Stimulated activated naive CD8-positive, alpha-beta T cell treated with anti-CD3 and anti-CD28 coated beads, Interleukin-15, Interleukin-2, amounts not matched to agents 100 U/mL and 50 U/mL, for 24 hours (primary cell): ENCODE measurements at places on chromosomes 1 and 21.

GRCh38 chr1:217268058-217268457 is 362.8 kb downstream of the GPATCH2 start:
- no peak for DNase-seq

DNA sequence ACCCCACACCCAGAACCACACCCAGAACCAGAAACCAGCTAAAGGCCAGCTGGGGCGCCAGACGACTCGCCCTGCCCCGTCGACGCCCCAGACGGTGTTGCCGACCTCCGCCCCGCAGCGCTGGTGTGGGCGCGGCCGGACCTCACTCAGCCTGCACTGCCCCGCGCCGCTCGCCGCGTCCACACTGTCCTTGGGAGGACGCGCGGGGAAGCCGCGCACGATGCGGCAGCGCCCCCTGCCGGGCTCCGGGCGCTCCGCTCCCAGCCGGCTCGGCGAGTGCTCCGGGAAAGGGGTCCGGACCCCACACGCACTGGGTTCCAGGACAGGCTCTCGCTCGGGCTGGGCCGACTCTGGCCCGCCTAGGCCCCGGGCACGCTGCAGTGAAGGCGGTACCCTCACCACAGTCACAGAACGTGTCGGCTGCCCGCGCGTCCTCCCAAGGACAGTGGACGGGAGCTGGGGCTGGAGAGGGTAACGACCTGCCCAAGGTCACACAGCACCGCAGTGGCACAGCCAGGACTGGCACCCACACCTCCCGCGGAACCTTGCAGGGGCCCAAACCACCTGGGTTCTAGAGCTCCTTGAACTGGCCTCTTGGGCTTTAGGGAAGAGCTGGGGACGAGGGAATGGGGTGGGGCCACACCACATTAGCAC is 90.2 kb downstream of the DMRTA2 start:
- peak; percentile 66 for DNase-seq

DNA sequence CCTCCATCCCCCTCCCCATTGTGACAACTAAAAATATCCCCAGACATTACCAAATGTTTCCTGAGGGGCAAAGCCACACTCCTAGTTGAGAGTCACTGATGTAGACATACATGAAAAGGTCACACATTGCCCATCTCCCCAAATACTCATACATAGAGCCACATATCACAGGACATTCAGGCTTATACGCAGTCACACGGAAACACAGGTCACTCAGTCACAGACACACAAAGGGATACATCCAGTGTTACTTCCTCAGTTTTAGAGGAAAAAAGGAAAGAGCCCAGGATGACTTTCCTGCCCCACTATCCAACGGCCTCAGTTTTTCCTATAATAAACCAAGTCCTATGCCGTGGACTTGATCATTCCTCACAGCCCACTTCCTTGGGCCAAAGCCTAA is 1.9 kb downstream of the SLC39A1 start:
- DNase-seq = no peak

- DNase-seq = no peak
Measured at GRCh38 chr1:47545912-47546483, 108.2 kb downstream of the FOXD2 start.

- DNase-seq = no peak
Measured at GRCh38 chr1:117780687-117781475, 148.5 kb downstream of the GDAP2 start.

DNA sequence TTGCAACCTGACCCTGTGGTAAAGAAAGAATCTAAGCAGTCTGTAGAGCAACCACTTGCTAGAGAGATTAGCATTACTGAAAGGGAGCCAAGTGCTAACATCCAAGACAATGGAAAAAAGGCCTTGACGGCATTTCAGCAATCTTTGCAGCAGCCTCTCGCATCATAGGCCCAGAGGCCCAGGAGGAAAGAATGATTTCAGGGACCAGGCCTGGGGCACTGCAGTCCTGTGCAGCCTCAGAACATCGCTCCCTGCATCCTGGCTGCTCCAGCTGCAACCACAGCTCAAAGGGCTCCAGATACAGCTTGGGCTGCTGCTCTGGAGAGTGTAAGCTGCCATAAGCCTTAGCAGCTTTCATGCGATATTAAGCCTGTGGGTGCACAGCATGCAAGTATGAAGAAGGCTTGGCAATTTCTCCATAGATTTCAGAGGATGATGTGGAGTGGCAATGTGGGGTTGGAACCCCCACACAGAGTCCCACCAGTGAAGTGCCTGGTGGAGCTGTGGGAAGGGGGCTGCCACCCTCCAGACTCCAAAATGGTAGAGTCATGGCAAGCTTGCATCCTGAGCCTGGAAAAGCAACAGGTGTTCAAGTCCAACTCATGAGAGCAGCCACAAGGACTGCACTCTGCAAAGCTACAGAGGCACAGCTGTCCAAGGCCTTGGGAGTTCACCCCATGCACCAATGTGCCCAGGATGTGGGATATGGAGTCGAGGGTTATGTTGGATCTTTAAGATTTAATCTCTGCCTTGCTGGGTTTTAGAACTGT is 110.6 kb upstream of the HMGB4 start:
- no peak for DNase-seq

DNA sequence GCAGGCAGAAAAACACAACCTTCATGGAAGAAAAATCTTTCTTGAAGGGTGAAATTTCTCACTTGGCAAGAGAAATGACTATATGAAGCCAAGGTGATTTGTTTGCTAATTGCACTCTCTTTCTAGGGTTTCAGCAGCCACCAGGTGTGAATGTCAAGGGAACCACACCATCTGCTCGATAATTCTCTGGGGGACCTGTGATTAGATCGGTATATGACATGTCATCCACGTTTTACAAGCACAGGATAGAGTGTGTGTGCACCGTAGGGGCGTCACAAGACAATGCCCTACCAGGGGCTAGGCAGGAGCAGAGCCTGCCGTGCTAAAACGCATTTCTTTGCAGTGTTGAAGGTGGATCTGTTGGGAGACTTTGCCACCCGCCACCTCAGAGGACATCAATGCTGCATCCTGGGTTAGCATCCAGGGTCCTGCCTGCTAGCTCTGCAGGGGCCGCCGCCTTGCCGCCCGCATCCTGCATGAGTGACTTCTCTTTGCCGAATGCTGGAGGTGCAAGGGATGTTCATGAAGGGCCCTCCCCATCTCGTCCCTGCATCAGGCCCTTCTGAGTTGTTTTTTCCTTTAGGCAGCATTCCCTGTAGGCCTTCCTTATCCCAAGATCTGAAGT is 37.8 kb upstream of the CCSAP start:
- no peak for DNase-seq

- DNase-seq = no peak
Measured at GRCh38 chr1:183234660-183235476, 48.8 kb downstream of the LAMC2 start.

DNA sequence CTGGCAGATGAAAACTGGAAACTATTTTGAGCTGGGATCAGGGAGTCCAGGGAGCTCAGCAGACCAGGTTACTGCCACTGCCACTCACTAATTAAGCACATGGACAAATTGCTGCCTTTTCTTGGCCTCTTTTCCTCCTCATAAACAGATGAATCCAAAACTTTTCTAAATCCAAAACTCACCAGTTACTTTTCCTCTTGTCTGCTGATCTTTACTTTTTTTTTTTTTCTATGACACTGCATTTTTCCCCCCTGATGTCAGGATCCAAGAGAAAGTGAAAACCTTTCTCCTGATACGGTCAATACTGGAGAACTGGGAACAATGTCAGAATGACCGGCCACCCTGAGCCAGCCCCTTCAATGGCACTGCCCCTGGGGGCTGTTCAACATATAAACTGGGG is 405.8 kb downstream of the DUSP10 start:
- no peak for DNase-seq

- no peak for DNase-seq
Measured at GRCh38 chr1:21891621-21892479, 45.3 kb downstream of the HSPG2 start.

DNA sequence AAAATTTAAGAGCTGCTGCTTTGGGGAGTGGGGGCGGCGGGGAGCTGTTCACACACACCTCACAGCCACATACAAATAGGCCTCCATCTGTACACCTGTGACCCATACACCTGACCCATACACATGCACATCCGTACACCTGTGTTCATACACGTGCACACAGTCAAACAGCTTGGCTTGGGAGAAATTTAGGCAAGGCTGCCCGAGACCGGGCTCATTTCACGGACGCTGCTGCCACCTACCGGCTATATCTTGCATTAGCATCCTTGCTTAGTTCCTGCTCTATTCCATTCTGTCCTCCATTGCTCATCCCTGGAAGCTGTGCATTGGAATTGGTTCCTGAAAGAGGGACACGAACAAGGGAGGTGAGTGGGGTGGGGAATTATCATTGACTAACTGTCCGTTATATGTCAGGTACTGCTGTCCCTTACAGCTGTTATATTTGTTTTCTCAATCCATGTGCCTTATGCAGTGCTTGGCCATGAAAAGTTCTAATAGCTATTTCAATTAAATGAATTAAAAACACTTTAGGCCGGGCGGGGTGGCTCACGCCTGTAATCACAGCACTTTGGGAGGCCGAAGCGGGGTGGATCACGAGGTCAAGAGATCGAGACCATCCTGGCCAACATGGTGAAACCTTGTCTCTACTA is 37.1 kb upstream of the EPB41 start:
- peak; percentile 80 for DNase-seq

DNA sequence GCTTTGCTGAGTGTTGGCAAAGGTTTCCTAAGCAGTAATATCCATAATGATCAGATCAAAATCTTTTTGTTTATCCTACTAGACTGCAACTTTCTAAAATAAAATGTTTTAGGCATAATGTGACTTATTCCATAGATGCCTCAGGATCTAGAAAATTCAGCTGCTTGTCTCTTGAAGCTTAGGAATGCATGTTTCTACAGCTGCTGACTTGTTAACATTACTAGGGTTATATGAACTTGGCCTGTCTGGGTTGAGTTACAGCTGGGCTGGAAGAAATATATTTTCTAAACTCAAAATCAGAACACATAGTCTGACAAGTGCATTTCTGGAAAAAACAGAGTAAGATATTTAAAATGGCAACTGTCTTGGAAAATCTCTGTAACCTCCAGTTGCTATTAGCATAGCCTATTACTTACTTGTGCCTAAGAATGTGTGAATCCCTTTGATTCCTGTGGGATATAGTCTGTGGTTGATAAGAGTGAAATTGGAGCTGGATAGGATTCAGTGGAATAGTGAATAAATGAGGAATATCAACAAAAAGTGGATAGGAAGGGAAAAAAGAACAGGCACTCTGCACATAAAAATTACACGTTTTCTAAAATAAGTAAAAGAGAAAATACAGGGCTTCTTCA is 61.2 kb downstream of the RGS4 start:
- no peak for DNase-seq

GRCh38 chr1:100423832-100424337 is 71.6 kb downstream of the CDC14A start:
- DNase-seq = no peak

GRCh38 chr1:153945131-153945794 is 1.3 kb downstream of the DENND4B start:
- DNase-seq = peak; percentile 84

- DNase-seq = no peak
Measured at GRCh38 chr21:39096754-39097153, 86.5 kb downstream of the PSMG1 start.

- no peak for DNase-seq
Measured at GRCh38 chr1:150995896-150996295, 10.8 kb downstream of the MINDY1 start.

- no peak for DNase-seq
Measured at GRCh38 chr1:203054642-203055041, 28.4 kb downstream of the PPFIA4 start.

- DNase-seq = no peak
Measured at GRCh38 chr1:110824192-110824591, 48.8 kb upstream of the CD53 start.

- DNase-seq = no peak
Measured at GRCh38 chr21:44869781-44870747, 3.4 kb downstream of the PTTG1IP start.

DNA sequence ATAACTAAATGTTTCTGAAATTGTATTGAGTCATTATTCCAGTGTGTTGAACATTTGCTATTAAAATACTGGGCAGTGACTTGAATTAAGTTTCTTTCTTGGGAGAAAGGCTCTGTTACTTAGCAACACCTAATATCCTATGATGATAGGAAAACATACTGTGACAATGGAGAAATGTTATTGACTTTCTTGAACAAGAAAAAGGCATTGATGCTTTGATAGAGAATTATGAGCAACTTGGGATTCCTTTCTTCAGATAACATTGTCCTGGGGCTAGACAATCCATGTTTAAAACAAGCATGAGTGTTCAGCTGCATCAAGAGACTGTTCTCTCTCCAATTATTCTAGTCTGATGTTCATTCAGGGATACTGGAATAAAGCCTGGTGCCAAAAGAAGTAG is 215.9 kb upstream of the L1TD1 start:
- DNase-seq = no peak

GRCh38 chr1:95127380-95127779 is 10.2 kb downstream of the TLCD4 start:
- no peak for DNase-seq

GRCh38 chr1:208131621-208132286 is 112.4 kb downstream of the PLXNA2 start:
- no peak for DNase-seq

DNA sequence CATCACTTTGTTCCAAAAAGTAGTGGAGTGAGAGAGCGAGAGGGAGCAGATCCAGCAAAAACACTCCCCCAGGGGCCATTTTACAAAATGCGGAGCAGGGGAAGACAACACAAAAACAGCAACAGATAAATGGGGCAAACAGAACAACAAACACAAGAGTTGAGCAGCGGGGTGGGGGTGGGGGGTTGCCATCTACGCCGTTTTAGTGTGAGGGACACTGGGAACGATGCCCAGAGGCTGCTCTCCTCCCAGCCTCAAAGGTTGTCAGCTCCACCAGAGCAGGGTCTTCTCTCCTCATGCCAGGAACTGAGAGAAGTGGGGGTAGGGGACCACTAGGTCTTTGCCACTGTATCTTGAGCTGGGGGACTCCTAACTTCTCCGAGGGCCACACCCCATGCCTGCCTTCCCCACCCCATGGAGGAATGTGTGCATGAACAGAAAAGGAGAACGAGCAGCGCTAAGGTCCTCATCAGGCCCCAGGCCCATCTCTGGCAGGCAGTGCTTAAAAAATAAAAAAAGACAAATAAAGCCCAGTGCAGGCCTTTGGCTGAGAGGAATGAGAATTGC is 1.3 kb upstream of the PBXIP1 start:
- DNase-seq = no peak

DNA sequence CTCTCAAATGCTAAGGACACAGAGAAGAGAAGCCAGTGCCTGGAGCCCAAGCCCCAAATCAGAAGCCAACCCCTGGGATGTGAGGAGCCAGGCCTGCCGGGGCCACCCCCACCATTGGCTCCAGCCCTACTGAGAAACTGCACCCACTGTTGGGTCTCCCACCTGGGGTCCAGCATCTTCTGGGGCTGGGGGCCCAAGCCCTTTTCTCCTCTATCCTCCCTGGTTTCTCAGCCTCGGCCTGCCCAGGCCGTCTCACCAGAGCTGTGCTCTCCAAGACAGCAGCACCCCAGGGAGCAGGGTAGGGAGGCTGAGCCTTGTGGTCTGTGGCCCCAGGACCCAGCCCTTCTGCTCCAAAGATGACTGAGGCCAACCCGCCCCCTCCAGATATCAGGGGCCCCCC is 37.9 kb downstream of the SDC3 start:
- DNase-seq = no peak

DNA sequence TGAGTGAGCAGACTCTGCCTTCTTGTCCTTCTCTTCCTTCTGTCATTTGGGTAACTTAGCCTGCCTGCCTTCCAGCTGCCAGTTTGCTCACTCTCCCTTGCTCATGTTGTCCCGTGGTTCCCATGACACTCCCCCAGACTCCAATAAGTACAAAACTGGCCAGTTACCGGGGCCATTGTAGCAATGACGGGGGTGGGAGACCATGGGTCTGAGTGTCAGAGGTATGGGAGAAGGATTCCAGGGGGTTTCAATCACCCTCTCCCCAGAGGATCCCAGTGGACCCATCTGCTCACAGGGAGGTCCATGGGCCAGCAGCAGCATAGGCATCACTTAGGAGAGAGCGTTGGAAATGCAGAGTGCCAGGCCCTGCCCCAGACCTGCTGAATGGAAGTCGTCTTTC is 51.3 kb downstream of the CAPN9 start:
- DNase-seq = no peak
